Adrenal gland (tissue), 19 donors: ENCODE measurements at places on chromosomes 7 and 10. TPM values are rescaled to one million over a fixed set of nuclear protein-coding genes. Genes with fewer than 3 reads are reported as not detected.

Gene LHFPL3
- total RNA-seq: not detected

Gene SPDYE1
- total RNA-seq: 0.19 TPM

GRCh38 chr7:82542665-82543064 lies 99.1 kb upstream of the CACNA2D1 start:
- H3K27ac ChIP-seq: no peak overlapping the region
- H3K4me3 ChIP-seq: no peak overlapping the region
- H3K36me3 ChIP-seq: no peaks in the 10 kb centered on the region
- peak; percentile 16 for DNase-seq
- peaks cover 6% of the 10 kb centered on the region for H3K27me3 ChIP-seq
- H3K4me1 ChIP-seq: no peaks in the 10 kb centered on the region

- no peak overlapping the region for H3K27ac ChIP-seq
- H3K36me3 ChIP-seq: no peaks in the 10 kb centered on the region
- H3K4me1 ChIP-seq: no peaks in the 10 kb centered on the region
Measured at GRCh38 chr7:142231716-142232115, 26.1 kb downstream of the PRSS58 start.
